ENCODE measurements at places on chromosomes 4 and X.

DNA sequence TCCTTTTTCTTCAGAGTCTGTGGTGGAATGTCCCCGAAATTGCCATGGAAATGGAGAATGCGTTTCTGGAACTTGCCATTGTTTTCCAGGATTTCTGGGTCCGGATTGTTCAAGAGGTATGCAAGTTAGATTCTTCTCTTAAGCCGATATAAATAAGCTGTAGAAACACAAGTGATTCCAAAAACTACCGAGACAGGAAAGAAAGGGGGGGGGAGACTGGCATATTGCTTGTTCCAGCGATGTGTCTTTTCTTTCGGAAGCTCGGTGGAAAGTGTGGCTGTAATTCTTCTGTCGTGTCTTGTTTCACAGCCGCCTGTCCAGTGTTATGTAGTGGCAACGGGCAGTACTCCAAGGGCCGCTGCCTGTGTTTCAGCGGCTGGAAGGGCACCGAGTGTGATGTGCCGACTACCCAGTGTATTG, 236.9 kb downstream of the DCTD start:
- H3K27me3 ChIP-seq: no peaks in the 10 kb centered on the region
- DNase-seq: no peak
- H3K36me3 ChIP-seq: peaks cover 8% of the 10 kb centered on the region
- no peak overlapping the region for H3K27ac ChIP-seq
- no peak overlapping the region for H3K4me3 ChIP-seq
- H3K4me1 ChIP-seq: no peaks in the 10 kb centered on the region

DNA sequence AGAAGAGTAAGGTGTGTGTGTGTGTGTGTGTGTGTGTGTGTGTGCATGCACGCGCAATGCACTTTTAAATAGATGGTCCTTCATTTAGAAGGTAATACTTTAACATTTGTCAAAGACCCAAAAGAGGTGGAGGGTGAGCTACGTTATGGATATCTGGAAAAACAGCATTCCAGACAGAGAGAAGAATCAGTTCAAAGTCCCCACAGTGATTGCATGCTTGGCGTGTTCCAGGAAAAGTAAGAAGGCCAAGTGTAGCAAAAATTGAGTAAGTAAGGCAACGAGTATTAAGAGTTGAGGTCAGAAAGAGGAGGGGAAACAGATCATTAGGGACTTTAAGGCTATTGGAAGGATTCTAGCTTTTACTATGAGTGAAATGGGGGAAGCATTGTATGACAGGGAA, 21.9 kb upstream of the GABRE start:
- H3K4me3 ChIP-seq: no peak overlapping the region
- DNase-seq: no peak
- H3K27ac ChIP-seq: no peak overlapping the region
- peaks cover 6% of the 10 kb centered on the region for H3K27me3 ChIP-seq

- H3K27me3 ChIP-seq: no peaks in the 10 kb centered on the region
- no peak for DNase-seq
- H3K4me3 ChIP-seq: no peak overlapping the region
- H3K27ac ChIP-seq: no peak overlapping the region
- H3K4me1 ChIP-seq: no peaks in the 10 kb centered on the region
- no peaks in the 10 kb centered on the region for H3K36me3 ChIP-seq
Measured at GRCh38 chr4:132382243-132382642, 766.9 kb upstream of the PCDH10 start.

GRCh38 chrX:24341795-24342194, 18.6 kb upstream of the SUPT20HL1 start:
- H3K27me3 ChIP-seq: no peaks in the 10 kb centered on the region
- DNase-seq: peak; percentile 78
- H3K4me3 ChIP-seq: no peak overlapping the region
- H3K4me1 ChIP-seq: no peaks in the 10 kb centered on the region
- H3K36me3 ChIP-seq: no peaks in the 10 kb centered on the region

GRCh38 chr4:53089936-53090729, 228.0 kb downstream of the RASL11B start:
- no peak overlapping the region for H3K27ac ChIP-seq

DNA sequence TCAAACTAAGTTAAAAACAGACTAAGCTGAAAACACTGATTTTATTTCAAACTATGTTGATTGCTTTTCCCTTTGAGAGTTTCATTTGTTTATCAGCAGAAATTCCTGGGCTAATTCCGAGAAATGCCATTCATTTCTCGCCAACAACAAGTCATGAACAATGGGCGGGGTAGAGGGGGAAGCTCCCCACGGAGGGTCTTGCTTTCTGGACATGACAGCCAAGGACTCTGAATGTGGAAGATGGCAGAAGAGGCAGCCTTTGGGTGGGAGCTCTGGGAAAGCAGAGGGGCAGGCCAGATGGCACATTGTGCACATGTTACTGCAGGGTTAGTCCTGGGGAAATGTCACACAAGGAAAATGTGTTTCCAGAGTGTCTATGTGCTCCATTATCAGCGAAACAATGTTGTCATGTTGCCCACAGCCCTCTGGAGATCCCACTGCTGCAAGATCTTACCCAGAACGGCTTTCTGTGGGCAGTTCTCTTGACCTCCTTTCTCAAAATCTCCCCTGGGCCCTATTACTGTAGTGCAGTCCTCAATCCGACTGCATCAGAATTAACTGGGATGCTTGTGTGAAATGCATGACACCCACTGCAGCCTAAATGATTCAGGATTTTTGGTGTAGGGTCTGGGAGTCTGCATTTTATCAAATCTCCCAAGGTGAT, 45.0 kb downstream of the CHRDL1 start:
- H3K4me1 ChIP-seq: no peaks in the 10 kb centered on the region
- H3K36me3 ChIP-seq: no peaks in the 10 kb centered on the region
- H3K27me3 ChIP-seq: no peaks in the 10 kb centered on the region
- no peak overlapping the region for H3K27ac ChIP-seq

DNA sequence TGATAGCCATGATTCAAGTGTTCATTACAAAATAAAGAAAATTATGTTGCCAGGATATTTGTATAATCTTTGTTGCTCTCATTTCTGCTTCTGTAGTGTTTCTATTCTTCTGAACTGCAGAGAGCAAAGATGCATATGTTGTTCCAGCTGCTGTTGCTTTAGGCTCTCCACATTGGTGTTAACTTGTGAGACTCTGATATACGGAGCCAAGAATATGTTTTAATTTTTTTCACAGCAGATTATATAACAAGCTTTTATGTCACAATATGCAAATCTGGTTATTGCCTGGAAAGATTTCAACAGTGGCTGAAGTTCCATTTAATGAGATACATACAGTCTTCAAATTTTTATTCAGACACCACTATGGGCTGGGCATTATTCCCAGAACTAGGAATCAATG, 655.0 kb downstream of the GRXCR1 start:
- no peaks in the 10 kb centered on the region for H3K27me3 ChIP-seq
- H3K36me3 ChIP-seq: no peaks in the 10 kb centered on the region
- no peak overlapping the region for H3K4me3 ChIP-seq

DNA sequence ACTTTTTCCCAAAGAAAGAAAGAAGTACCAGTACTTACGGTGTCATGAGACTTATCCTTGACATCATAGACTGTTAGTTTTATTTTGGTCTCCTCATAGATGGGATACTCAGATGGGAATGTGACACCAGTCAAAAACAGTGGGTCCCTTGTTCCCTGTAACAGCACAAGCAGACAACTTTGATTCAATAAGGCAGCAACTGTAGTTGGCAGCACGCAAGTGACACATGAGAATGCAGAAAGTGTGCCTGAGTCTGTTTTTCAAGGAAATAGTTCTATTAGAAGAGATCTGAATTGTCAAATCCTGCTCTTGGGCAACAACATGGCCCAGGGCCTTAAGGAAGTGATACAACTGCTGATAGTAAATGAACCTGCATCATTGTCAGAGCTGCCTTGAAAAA, 443.2 kb downstream of the INPP4B start:
- no peak overlapping the region for H3K4me3 ChIP-seq
- H3K36me3 ChIP-seq: no peaks in the 10 kb centered on the region
- H3K27me3 ChIP-seq: no peaks in the 10 kb centered on the region
- DNase-seq: no peak
- H3K4me1 ChIP-seq: peaks cover 3% of the 10 kb centered on the region

- DNase-seq: peak; percentile 65
- H3K27me3 ChIP-seq: no peaks in the 10 kb centered on the region
- H3K36me3 ChIP-seq: no peaks in the 10 kb centered on the region
- no peak overlapping the region for H3K27ac ChIP-seq
- H3K4me3 ChIP-seq: peak overlapping the region; percentile 83
Measured at GRCh38 chrX:46573892-46574773, 568 bp downstream of the CHST7 start.

GRCh38 chrX:11789809-11790208, 31.8 kb downstream of the MSL3 start:
- H3K36me3 ChIP-seq: no peaks in the 10 kb centered on the region
- DNase-seq: no peak
- H3K27ac ChIP-seq: no peak overlapping the region

DNA sequence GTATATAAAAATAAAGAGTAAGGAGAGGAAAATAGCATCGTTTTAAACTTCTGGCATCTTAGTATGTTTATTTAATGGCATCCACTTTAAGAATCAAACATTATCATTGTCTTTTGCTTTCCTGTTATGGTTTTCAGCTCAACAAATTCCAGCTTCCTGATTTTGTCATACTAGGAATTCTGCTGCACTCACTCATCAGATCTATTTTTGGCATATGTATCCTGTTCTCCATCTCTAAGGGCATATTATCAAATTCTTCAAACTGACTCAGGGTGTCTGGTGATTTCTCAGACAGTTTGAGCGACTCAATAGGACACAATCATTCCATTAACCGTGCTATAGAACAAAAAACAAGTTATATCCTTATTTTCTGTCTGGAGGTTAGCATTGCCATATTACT, 248.5 kb upstream of the DIAPH2 start:
- no peaks in the 10 kb centered on the region for H3K4me1 ChIP-seq
- peak overlapping the region; percentile 16 for H3K4me3 ChIP-seq
- no peak overlapping the region for H3K27ac ChIP-seq
- DNase-seq: peak; percentile 60
- H3K36me3 ChIP-seq: no peaks in the 10 kb centered on the region

- H3K27ac ChIP-seq: peak overlapping the region; percentile 97
- H3K4me1 ChIP-seq: peaks cover 20% of the 10 kb centered on the region
- H3K36me3 ChIP-seq: no peaks in the 10 kb centered on the region
- DNase-seq: peak; percentile 98
Measured at GRCh38 chr4:185839194-185839712, 27.3 kb upstream of the SORBS2 start.

DNA sequence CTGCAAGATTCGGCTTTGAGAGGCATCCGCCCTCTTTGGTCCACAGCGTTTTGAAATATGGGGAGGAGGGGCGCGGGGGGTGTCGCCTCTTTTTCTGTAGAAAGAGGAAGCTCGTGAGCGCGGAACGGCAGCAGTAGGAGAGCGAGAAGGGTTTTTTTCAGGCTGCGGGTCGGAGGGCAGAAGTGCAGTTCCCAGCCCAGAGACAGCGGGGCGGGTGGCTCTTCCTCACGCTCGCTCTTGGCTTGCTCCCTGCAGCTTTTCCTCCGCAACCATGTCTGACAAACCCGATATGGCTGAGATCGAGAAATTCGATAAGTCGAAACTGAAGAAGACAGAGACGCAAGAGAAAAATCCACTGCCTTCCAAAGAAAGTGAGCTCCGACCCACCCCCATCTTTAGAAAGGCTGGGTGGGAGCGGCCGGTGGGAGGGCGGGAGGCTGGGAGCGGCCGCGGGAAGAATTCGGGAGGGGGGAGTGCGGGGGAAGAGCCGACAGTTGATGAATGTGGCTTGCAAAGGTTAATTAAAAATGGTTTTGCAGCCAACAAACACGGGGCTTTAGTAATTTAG, 1.2 kb downstream of the TMSB4X start:
- peaks cover 7% of the 10 kb centered on the region for H3K36me3 ChIP-seq
- H3K27me3 ChIP-seq: no peaks in the 10 kb centered on the region
- H3K4me3 ChIP-seq: peak overlapping the region; percentile 82
- H3K27ac ChIP-seq: peak overlapping the region; percentile 96

DNA sequence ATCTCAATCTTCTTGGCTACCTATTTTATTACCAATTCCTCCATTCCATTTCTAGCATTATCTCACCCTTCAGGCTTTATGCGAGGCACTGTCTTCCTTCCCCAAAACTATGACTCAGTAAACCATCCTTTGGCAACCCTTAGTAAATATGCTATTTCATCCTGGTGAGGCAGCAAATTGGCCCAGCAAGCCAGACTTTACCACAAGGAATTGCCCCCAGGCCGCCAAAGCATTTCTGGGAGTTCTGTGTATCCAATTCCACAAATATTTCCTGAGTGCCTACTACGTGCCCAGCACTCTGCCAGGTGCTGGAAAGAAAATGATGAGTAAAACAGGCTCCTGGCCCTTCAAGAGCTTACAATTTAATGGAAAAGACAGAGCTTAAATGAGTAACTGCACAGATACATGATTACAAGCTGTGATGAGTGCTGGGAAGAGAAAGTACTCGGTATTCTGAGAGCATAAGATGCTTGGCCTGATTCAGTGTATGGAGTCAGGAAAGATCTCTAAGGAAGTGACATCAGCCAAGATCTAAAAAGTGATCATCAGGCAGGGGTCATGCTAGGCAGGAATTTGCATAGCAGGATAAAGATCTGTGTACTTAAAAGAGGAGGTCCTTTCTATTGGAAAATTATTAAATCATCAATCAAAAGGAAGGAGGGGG, 193.8 kb downstream of the ADAMTS3 start:
- peak overlapping the region; percentile 72 for H3K27ac ChIP-seq
- peak; percentile 9 for DNase-seq
- no peaks in the 10 kb centered on the region for H3K27me3 ChIP-seq
- H3K4me3 ChIP-seq: no peak overlapping the region

- peak; percentile 68 for DNase-seq
- H3K27ac ChIP-seq: peak overlapping the region; percentile 59
- no peak overlapping the region for H3K4me3 ChIP-seq
- H3K36me3 ChIP-seq: no peaks in the 10 kb centered on the region
Measured at GRCh38 chrX:123920105-123920785, 41.3 kb upstream of the STAG2 start.

DNA sequence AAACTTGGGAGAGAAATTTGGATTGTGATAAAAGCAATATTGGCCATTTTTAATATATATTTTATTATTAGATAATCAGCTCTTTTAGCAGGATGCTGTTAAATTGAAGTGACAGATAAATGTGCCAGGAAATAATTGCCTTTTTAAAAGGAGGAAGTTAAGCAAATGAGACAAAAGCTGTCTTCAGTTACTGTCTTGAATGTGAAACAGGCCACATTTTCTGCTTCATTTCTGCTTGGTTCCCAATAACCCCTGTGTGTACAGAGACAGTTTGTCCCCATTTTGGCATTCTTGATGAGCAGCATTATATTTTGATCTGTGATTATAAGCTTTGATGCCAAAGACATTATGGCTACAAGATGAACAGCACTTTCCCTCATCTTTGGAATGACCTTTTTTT, 953 bp downstream of the EPGN start:
- H3K27ac ChIP-seq: no peak overlapping the region
- H3K4me1 ChIP-seq: no peaks in the 10 kb centered on the region
- H3K27me3 ChIP-seq: no peaks in the 10 kb centered on the region

DNA sequence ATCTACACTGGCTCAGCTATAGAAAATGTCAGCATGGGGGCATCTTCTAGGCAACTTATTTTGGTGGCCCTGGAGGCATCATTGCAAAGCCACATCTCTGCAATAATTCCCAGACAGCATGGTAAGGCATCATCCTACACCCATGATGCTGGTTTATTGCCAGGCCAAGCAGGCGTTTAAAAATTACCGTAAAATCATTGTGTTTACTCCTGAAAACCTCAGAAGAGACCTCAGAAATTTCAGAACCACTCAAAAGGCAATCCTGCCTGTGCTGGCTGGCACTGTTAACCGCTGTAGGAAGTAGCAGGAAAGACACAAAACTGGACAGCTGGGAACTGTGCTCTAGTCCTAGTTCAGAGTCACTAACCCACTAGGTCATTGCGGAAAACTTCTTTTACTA, 63.2 kb downstream of the MID1 start:
- H3K27me3 ChIP-seq: no peaks in the 10 kb centered on the region
- no peak overlapping the region for H3K27ac ChIP-seq
- no peak overlapping the region for H3K4me3 ChIP-seq
- no peak for DNase-seq
- H3K4me1 ChIP-seq: no peaks in the 10 kb centered on the region

Data from mesenchymal stem cell (in vitro differentiated cells and primary cell).